Stimulated activated CD4-positive, alpha-beta T cell treated with anti-CD3 and anti-CD28 coated beads, Interleukin-15, amount 100 ng/mL, for 1 hour (primary cell): ENCODE measurements at places on chromosomes 6 and 20.

GRCh38 chr20:40770564-40771307 is 81.7 kb upstream of the MAFB start:
- DNase-seq = no peak

DNA sequence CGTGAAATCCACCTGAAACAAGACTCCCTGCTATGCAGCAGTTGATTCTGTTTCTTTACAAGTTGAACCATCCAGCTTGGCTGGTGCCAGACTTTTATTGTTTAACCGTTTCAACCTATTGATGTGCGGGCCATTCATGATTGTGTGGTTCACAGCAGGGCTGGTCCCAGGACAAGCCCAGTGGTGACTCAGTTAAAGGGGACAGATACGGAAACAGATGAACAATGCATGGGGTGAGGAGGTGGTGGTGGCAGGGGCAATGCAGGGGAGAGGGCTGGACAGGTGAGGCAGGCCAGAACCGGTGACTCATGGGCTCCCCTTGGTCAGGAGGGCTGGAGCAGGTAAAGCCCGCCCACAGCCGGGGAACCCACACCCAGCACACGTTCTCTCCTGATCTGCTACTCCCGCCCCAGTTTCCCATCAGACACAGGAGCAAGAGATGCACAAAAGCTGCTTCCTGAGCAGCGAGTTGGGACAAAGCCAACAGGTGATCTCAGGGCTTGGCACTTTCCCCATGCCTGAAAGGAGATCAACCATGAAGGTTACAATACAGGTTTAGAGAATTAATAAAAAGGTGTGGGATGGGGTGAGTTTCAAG is 232.2 kb downstream of the LY86 start:
- no peak for DNase-seq

- no peak for DNase-seq
These were observed 69.6 kb downstream of the GMDS start for GRCh38 chr6:2175825-2176224.

GRCh38 chr6:15427331-15428070 is 181.6 kb downstream of the JARID2 start:
- no peak for DNase-seq

- DNase-seq = no peak
These were observed 45.1 kb downstream of the FNDC1 start for GRCh38 chr6:159214281-159214680.

- no peak for DNase-seq
These were observed 508.1 kb upstream of the MAP3K7 start for GRCh38 chr6:91094806-91095475.

GRCh38 chr6:150622941-150623874 is 23.5 kb downstream of the PLEKHG1 start:
- DNase-seq = no peak

GRCh38 chr6:30802731-30803130 is 58.4 kb upstream of the IER3 start:
- no peak for DNase-seq

DNA sequence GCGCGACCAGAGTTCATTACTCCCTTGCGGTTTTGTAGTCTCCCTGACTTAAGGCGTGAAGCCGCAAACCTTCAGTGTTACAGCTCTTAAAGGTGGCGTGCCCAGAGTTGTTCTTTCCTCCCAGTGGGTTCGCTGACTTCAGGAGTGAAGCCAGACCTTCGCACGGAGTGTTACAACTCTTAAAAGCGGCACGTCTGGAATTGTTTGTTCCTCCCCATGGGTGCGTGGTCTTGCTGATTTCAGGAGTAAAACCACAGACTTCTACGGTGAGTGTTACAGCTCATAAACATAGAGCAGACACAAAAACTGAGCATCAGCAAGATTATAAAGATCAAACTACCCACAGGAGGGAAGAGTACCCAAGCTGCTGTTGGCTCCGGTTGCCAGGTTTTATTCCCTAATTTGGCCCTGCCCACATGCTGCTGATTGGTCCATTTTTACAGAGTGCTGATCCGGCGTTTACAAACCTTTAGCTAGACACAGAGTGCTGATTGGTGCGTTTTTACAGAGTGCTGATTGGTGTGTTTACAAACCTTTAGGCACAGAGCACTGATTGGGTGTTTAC is 10.4 kb downstream of the TMEM14C start:
- DNase-seq = no peak
